ENCODE measurements at places on chromosomes 1 and 21. TPM values are rescaled to one million over a fixed set of nuclear protein-coding genes. Genes with fewer than 3 reads are reported as not detected.
A peak's percentile ranks its signal among the peaks of the same experiment; 100 is the strongest.

The AQP10 gene
- not detected for total RNA-seq

The SPRR2E gene
- not detected for total RNA-seq

The PDXK gene
- 133 TPM for total RNA-seq

The CADM3 gene
- not detected for total RNA-seq

The CGN gene
- 1.5 TPM for total RNA-seq

The TFF1 gene
- total RNA-seq, result not detected

The DMRTA2 gene
- not detected for total RNA-seq

The ZFP69B gene
- 11.3 TPM for total RNA-seq

The S100A7 gene
- total RNA-seq, result not detected

The AZIN2 gene
- 1.6 TPM for total RNA-seq

The KLHDC9 gene
- 0.33 TPM for total RNA-seq

The SH2D1B gene
- total RNA-seq, result not detected

The BOLA1 gene
- 24.7 TPM for total RNA-seq

The PADI2 gene
- not detected for total RNA-seq

The CFAP107 gene
- total RNA-seq, result not detected

DNA sequence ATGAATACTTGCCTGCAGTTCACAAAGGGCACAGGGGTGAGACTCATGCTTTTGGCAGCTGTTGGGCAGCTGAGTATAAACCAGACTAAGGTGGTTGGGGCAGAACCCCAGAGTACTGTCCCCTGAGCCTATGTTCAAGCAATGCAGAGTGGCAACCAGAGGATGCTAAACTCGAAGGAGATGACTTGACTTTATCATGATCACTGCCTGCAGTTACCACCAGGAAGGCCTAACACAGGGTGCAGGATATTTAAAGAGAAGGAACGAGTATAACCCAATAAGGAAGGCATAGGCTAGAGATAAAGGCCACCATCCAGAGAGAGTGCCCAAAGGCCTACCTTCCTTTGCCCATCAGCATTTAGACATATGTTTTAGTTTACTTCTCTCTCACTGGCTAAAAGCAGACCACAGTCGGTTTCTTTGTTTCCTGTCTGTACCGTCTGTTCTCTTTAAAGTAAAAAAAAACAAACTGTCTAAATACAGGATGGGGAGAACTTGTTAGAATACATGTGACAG, 83.3 kb downstream of the MPZL1 start:
- peak; percentile 59 for DNase-seq

DNA sequence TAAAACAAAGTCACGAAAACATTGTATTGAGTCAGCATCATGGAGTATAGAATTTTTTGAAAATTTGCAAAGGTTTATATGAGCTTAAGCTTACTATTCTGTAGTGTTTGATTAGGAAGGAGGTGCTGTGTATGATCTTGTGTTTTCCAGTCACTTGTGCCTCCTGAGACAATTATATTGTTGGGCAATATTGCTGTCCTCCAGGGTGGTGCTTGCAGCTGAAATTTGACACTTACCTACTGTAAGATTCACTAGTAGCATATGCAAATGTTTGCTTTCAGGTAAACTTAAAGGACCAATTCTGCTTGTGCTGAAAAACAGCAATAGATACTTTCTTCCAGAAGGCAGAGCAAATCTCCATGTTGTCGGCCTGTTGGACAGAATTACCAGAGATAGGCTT, 268.0 kb downstream of the TGFB2 start:
- DNase-seq, result no peak

DNA sequence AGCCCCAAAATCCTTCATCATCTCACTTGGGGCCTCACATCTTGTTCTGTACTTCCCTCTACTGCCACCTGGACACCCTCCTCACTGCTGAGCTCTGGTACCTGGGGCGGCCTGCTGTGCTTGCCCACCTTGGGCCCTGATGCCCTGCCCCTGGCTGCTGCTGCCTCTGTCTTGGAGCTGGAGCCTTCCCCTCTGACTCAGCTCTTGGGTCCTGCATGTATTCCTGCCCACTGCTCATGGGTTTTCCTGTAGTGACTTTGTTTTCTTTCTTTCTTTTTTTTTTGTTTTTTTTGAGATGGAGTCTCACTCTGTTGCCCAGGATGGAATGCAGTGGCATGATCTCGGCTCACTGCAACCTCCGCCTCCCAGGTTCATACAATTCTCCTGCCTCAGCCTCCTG, 37.5 kb downstream of the TRAPPC10 start:
- no peak for DNase-seq

DNA sequence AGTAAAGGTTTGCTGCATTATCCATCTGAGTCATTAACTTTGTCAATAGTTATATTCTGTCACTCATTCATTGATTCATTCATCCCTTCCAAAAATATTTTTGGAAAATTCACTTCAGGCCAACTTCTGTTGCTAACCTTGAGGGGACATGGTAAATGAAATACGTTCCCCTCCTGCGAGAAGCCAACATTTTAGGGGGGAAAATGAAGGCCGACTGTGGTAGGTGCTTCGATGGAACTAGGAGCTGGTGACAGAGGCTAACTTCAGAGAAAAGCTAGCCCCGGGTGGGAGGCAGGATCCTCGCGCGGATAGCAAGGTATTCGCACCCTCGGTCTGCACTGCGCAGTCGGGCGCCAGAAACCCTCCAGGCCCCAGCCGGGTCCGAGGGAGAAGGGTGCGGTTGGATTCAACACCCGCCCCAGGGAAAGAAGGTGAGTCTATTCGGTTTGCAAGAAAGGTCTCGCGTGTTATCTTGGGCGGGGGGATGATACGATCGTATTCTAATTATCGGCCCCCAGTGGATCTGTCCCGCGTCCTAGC, 646 bp upstream of the RRP15 start:
- DNase-seq, result no peak

GRCh38 chr1:238439511-238439910, 548.8 kb upstream of the ZP4 start:
- no peak for DNase-seq

- no peak for DNase-seq
These were observed 70.0 kb upstream of the C21orf91 start for GRCh38 chr21:17889171-17889570.

GRCh38 chr1:19179597-19180264, 30.3 kb downstream of the UBR4 start:
- peak; percentile 52 for DNase-seq

GRCh38 chr1:70778934-70779333, 268.7 kb downstream of the PTGER3 start:
- DNase-seq, result no peak

DNA sequence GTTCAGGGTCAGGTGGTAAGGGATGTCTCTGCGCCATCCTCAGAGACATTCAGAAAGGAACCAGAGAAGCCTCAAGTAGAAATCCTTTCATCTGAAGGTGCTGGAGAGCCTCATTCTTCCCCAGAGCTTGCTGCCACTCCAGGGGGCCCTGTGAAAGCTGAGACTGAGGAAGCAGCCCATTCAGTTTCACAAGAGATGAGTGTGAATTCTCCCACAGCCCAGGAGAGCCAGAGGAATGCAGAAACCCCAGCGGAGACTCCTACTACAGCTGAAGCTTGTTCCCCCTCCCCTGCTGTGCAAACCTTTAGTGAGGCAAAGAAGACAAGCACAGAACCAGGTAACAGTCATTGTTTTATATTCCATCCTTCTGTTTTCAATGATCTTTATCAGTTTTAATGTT, 38.7 kb downstream of the ZBTB40 start:
- no peak for DNase-seq

DNA sequence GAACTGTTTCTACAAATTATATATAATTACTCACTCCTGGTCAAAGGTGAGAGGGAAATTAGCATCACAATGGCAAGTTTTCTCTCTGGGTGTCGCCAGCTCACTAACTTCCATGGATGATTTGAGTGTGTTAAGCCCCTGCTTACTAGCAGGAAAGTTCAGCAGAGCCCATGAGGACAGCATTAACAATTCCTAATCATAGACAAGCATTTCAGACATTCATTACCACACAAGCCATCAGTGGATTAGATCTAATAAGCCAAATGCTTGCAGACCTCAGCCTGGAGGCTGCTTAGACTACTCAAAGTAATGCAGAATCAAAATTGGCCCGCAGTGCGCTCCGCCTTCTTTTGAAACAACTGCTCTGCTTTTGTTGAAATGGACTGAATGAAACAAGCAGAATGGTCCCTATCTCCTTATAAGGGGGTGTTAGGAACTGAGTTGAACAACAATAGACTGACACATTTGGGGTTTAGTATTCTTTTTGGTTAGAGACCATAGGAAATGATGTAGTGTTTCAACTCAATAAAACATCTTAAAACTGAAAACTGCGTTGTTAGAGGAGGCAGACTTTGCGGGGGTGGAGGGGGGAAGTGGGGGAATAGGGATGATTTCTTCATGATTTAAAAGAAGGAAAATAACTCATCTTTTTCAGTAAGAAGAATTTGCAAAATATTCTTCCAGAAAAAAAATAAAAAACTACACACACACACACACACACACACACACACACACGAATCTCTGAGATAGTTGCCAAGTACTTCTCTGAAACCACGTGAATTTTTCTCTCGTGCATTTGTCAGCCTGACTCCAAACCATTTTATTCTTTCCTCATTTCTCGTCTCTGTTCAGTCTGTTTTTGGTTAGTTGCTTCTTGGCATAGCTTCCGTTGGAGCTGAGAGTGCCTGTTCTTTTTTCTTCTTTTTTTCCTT, 54.6 kb downstream of the GORAB start:
- no peak for DNase-seq

DNA sequence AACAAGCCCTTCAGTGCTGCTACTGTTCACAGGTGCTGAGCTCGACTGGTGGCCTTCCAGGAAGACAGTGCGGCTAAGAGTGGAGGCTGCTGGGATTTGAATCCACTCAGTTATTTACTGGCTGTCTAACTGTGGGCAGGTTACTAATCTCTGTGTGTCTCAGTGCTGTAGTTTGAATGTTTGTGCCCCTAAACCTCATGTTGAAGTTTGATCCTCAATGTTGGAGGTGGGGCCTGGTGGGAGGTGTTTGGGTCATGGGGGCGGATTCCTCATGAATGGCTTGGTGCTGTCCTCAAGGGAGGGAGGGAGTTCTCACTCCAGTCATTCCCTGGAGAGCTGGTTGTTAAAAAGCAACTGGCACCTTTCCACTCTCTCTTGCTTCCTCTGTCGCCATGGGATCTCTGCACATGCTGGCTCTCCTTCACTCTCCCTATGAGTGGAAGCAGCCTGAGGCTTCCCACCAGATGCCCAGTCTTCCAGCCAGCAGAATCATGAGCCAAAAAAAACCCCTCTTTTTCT, 334.8 kb downstream of the RPS6KC1 start:
- no peak for DNase-seq

DNA sequence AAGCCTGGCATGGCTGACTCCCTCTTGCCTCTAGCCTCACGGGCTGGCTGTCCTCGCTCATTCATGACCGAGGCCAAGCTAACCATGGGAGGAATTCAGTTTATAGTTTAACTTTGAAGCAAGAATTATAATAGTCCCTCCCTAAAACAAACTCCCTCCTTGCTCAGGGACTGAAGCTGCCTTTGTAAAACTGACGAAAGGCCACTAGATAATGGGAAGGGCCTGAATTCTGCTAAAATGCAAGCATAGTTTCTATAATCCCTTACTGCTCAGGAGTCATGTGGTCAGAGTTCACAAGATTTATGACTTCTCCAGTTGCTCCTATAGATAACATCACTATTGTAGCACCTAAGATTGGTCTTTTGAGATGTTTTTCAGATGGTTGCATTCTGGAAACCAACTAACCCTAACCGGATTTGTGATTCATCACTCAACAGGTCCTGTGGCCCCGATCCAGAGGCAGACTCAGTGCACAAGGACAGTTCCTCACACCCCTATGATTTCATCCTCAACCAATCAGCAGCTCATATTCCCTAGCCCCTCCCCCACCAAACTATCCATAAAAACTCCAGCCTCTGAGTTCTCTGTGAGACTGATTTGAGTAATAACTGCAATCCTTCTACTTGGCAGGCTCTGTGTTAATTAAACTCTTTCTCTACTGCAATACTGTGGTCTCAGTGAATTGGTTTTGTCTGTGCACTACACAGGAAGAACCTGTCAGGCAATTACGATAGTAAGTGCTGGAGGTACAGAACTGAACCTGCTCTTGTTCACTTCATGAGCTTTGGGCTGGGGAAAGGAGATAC, 26.4 kb downstream of the HHIPL2 start:
- no peak for DNase-seq

GRCh38 chr1:9166289-9167235, 37.7 kb upstream of the GPR157 start:
- DNase-seq, result no peak

DNA sequence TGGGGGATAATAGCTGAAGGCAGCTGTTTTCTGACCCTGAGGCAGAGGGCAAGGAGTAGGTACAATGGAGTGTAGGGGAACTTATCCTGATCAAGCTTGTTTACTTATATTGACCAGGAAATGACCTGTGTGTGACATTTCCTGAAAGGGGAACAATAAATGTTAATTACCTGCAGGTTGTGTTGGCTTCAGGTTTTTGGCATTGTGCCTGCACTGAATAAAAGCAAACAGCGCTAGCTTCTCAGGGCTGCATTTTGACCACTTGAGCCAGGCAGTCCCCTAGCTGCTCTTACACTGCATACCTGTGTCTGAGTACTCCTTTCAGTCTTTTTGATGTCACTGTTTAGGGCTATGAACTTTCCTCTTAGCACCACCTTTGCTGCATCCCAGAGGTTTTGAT, 40.6 kb downstream of the DRAM2 start:
- DNase-seq, result no peak

DNA sequence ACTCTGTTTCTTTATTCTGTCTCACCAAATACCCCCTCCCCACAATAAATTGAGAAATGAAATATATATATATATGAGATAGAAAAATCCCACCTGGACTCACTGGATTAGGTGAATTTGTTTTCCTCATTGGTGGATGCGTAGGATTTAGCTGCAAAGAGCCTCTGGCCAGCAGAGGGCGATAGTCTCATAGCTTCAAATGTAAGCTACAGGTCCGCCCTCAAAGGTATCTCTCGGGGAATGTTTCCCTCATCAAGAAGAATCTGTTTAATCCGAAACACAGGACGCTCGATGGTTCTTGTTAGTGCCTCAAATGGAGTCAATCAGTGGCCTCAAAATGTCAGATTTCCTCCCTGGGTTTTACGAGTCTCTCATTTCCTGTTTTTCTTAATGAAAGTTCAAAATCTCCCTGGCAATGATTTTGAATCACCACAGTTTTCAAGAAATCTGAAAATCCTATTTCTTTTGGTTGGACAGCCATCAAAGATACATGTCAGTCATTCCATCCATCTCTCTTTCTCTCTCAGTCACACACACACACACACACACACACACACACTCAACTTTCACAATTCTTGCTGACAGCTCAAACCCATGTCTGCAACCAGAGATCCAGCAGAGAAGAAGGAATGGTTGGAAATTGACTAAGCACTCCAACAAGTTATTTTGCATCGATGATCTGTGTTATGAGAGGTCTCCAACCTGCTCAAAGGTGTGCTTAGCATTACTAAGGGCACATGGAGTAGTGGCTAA, 13.9 kb upstream of the CAMK1G start:
- peak; percentile 90 for DNase-seq

DNA sequence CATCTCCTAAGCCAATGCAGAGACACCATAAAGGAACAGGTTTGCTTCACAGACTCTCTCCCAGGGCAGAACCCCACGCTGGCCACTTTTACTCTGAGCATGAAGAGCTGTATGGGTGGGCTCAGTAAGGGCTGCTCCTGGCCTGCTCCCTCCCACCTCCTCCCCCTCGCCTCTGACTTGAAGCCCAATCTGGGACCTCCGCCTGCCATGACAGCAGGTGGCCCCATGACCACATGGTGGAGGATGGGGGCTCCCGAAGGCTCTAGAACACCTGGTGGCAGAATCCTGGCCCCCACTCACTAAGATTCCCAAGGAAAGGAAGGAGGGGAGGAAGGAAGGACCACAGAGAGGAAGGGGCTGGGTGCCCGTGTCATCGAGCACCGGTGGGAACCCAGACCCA, 23.7 kb downstream of the CASZ1 start:
- DNase-seq, result no peak

GRCh38 chr1:223876590-223876989, 30.8 kb upstream of the TP53BP2 start:
- no peak for DNase-seq
